Ammon's horn (tissue), 1 donor: ENCODE measurements at places on chromosomes 5 and 9.

DNA sequence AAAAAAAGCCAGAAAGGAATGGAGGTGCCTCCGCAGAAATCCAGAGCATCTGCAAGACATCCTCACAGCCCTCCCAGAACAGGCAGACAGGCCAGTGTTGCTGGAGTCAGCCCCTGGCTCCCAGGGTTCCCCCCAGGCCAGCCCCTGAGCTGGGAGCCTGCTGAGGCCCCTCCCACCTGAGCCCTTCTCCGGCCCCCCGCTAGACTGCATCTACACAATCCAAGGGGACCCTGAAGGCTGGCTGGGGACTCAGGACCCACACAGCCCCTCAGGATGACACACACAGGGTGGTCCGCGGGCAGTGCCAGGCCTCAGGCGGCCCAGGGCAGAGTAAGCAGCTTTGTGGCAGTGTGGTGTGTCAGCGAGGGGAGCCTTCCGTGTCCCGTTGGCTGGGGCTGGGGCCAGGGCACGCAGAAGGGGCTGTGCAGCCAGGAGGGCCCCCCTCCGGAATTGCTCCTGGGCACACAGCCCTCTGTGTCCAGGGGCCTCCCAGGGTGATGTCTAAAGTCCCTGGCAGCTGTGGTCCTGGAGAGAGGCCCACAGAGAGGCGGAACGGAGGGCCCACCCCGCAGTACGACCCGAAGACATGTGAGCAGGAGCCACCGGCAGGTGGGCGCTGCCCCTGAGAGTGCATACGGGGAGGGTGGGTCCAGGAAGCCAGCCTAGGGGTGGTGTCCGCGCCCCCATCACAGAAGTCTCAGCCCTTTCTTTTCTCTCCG is 2.9 kb downstream of the TMEM250 start:
- no peak for DNase-seq

- DNase-seq, result no peak
Observed at GRCh38 chr5:92659246-92659645, 921.8 kb downstream of the NR2F1-AS1 start.

DNA sequence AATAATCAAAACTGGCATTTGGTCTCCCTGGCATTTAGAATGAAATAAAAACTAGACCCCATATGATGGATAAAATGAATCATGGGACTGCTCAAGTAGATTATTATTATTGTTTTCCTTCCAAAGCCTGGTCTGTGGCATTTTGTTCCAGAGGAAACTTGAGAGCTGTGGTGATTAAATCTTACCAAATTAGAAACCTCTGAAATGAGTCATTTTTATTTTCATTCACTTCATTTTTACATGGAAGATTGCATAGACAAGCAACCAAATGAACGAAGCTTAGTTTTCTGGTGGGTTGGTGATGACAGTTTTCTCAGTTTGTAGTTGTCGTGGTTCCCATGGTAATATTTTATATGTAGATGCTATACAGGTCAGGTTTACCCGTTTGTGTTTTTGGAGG is 23.4 kb downstream of the PAM start:
- no peak for DNase-seq

DNA sequence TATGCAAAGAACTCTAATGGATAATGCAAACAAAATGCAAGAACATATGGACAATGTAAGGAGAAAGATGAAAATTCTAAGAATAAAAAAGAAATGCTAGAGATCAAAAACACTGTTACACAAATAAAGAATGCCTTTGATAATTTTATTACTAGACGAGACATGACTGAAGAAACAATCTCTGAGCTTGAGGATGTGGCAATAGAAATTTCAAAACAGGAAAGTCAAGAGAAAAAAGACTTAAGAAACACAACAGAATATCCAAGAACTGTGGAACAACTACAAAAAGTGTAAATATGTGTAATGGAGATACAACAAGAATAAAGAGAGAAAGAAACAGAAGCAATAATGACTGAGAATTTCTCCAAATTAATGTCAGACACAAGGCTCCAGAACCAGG is 140.5 kb upstream of the ACOT12 start:
- no peak for DNase-seq

GRCh38 chr5:66558560-66558959 is 37.6 kb upstream of the MAST4 start:
- no peak for DNase-seq

GRCh38 chr5:124740071-124740470 is 6.4 kb downstream of the ZNF608 start:
- no peak for DNase-seq

DNA sequence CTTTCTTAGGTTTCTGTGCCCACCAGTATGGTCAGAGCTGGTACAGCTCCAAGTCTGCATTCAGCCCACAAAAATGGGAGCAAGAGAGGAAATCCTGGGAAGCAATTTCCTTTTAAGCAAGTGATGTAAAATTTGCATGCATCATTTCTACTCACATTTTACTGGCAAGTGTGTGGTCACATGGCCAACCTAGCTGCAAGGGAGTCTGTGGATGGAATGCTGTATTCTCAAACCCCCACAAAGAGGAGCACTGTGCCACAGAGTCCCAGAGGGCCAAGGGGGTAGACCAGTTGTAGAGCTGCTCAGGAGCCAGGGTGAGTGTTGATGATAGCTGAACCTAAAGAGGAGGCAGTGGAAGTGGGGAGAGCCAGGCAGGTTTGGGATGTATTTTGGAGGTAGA is 154.3 kb upstream of the SPRY4 start:
- no peak for DNase-seq

GRCh38 chr5:114324282-114324681 is 37.6 kb upstream of the KCNN2 start:
- DNase-seq, result no peak

DNA sequence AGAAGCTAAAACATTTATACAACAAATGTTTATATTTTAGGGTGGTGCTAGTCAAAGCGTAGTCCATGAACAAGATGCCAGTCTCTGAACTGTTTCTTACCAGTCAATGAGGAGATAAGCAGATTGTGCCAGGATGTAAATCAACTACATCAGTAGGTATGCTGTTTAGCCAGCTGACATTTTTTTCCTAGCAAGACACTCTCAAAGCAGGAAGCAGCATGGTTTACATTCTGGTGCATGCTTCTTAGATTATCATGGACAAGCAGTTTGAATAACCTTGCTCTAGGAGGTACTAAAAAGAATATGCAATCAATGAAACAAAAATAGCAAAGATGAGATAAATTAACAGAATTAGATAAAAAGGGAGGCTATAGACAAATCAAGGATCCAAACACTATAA is 17.0 kb downstream of the TICAM2 start:
- DNase-seq, result no peak
